NCI-H2029 treated with DMSO at 0.1 percent for 48 hours (cell line): ENCODE measurements at places on chromosomes 7 and 10.

DNA sequence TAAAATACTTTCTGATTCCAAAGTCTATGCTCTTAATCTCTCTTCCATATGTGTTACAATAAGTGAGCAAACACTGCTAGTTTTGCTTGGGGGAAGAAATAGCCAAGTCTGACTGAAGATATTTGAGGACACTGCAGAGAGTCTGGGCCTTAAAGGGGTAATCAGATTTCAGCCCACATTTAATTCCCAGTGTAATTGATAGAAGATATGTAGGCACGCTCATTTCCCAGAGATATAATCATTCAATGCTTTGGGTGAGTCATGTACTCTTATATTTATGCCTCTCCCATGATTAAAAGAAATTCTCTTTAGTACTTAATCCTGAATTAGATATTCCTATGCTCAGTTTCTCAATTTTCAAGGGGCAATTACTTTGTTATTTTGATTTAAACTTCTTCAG, 178.1 kb upstream of the POM121L12 start:
- DNase-seq = no peak

- no peak for DNase-seq
These were observed 131.0 kb upstream of the ZNF804B start for GRCh38 chr7:88628363-88629085.

DNA sequence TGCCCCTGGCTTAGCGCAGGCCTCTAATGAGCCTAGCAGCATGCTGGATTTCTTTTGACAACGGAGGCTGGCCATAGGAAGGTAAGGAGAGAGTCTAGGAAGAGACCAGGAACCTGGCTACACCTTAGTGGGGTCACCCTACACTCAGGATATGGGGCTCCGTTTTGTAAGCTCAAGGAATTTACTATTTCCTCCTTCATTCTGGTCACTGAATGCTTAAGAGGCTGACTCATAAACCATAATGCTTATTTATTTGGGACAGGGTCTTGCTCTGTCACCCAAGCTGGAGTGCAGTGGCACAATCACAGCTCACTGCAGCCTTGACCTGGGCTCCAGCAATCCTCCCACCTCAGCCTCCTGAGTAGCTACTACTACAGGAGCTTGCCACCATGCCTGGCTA, 38.4 kb downstream of the CARD11 start:
- no peak for DNase-seq

DNA sequence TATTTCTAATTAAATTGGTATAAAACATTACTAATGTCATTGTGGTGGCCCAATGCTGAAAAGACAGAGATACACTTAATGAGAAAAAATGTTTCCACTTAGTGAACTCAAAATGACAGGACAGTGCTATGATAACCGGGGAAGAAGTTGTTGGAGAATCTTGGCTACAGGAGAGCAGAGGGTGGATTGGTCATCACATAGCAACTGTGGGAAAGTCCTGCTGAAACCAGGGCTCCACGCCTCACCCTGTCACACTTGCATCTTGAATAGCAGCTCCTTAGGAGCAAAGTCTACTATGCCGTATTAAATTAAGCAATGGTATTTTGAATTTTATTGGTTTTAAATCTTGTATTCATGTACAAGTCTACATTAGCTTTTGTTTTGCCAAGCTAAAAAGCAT, 225.5 kb downstream of the KLF6 start:
- DNase-seq = no peak

- DNase-seq = no peak
These were observed 1098.5 kb upstream of the LRRTM3 start for GRCh38 chr10:65827359-65827758.

DNA sequence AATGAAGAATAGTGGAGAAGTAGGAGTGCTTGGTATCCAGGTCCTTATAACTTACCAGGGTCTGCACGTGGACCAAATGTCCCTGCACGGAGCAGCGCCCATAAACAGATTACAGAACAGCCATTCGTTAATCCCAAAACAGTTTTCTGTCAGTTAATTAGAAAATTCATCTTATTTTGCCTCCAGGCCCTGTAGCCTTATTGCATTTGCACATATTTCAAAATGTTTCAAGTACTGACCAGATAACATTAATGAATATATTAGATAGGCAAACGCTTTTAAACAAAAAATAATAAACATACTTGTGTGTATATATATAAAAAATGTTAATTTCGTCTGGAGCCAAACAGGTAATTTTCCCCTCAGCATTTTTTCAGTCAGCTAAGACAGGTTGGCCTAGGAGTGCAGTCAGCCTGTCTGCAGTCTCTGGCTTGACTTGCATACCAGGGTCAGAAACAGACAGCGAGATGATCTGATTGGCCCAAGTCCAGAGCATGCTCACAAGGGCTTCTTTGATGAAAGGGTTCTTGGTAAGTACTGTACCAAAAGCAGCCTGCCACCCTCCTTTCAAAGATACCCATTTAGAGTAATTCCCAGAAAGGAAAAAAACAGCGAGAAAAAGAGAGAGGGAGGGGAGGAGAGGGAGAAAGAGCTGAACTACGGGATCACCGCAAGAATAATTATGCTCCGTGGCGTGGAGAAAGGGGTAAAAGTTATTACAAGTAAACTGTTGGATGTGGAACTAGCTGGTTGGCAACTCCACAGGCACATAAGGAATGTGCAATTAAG, 194.4 kb upstream of the TCF7L2 start:
- no peak for DNase-seq

DNA sequence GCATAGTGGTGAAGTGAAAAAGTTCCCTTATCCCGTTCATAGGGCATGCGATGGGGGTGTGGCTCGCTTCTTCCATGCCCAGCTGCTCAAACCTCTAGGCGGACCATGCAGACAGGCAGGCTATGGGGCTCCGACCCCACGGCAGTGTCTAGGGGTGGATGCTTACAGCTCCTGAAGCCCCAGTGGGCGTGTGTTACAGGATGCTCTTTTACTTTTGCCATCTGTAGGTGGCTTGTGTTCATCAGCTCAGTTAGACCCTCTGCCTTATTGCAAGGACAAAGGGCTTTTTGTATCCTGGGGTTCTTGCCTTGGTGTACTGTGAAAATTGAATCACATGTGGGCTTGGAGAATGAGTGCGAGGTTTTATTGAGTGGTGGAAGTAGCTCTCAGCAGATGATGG, at the start of gene MYL10:
MYL10 (minus strand) TSS at position 126 of the 400 bp plus-strand sequence. CDS start 178 bp downstream, outside the sequence.
- DNase-seq = no peak

- no peak for DNase-seq
These were observed 77.5 kb downstream of the AFAP1L2 start for GRCh38 chr10:114326795-114327194.

DNA sequence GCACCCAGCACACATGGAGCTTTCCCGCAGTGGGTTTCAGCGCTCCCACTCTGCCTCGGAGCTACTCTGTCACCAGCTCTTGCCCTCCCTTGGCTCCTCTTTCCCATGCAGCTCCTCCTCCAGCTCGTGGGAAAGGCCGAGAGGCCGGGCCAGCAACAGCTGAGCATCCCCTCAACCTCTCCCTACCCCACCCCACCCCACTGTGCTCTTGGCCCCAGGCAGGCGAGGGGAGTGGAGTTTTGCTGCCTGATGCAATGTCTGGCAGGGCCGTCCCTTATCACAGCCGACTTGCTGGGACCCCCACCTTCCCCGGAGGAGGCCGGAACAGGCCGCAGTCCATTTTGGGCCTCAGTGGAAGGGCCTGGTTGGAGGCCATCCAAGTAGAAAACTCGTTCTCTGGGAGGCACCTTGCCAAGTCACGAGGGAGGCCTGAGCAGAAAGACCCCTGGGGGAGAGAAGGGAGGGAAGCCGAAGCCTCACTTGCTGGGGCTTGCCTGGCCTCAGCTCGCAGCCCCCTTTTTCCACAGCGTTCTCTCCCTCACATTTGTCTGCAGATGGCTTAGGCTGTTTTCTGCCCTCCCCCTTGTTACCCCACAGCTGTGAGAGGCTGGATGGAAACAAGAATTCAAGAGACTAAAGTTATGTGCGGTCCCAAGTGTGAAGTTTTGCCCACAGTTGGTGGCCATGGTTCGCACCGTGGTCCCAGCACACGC, 35.3 kb downstream of the CHST3 start:
- DNase-seq = no peak

DNA sequence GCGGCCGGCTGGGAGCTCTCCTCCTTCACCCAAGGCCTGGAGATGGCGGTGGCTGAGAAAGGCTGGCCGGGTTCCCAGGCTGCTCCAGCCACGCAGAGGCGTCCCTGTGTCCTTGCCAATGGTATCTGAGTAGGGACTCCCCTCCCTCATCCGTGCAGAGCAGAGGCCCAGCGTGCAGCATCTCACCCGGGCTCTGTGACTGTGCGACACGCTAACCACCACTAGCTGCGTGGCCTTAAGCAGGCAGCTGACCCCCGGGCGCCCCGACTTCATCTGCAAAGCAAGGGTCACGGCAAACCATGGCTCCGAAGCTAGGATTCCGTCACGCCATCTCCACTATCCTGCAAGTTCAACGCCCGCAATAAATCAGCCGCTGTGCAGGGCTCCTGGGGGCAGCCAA, 47.2 kb upstream of the TNRC18 start:
- no peak for DNase-seq

DNA sequence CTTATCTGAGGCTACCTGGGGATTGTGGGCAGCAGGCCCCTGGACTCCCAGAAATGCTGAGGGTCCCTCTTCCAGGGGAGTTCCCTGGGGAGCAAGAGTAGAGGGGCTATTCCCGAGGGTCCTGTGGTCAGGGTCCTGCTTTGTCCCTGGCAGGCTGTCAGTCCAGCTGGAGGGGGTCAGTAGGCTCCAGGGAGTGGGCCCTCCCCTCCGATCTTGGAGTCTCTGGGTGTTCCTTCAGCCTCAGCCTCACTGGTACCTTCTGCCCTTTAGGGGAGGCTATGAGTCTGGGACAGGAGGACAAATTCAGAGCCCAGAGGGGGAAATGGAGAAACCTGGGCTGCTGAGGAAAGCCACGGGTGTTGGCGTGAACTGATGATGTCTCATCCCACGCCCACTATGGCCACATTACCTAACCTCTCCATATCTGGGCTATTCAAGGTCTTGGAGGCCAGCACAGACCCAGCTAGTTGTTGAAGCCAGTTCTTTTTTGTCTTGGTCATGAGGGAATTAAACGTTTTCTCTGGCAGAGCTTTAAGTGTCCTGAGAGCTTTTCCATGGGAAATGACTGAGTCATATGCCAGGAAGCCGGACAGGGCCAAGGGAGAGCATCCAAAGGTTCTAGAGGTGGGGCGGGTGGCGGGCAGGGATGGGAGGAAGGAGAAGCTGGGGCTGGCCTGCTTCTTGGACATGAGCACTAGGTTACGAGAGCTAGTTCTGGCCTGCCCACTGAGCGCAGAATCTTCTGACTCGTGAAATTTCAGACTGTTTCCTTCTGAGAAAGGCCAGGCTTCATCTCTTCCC, 6.2 kb downstream of the CALHM2 start:
- DNase-seq = no peak

DNA sequence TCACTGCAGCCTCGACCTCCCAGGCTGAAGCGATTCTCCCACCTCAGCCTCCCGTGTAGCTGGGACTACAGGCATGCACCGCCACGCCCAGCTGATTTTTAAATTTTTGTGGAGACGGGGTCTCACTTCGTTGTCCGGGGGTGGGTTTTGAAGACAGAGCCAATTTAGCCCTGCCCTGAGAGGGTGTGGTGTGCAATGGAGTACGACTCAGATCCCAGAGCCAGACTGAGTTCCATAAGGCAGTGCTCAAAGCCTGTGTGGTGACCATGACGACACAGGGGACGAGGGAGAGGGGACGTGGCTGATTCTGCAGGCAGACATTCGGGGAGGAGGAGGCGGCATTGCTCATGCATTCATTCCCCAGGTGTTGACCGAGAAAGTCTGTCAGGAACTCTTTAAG, 72.1 kb downstream of the ZMIZ1 start:
- no peak for DNase-seq

GRCh38 chr10:69176823-69177222, 3.2 kb upstream of the SUPV3L1 start:
- no peak for DNase-seq

- no peak for DNase-seq
These were observed 14.5 kb downstream of the TUBGCP2 start for GRCh38 chr10:133294189-133294588.

GRCh38 chr7:41630741-41631140, 72.1 kb downstream of the INHBA start:
- no peak for DNase-seq

DNA sequence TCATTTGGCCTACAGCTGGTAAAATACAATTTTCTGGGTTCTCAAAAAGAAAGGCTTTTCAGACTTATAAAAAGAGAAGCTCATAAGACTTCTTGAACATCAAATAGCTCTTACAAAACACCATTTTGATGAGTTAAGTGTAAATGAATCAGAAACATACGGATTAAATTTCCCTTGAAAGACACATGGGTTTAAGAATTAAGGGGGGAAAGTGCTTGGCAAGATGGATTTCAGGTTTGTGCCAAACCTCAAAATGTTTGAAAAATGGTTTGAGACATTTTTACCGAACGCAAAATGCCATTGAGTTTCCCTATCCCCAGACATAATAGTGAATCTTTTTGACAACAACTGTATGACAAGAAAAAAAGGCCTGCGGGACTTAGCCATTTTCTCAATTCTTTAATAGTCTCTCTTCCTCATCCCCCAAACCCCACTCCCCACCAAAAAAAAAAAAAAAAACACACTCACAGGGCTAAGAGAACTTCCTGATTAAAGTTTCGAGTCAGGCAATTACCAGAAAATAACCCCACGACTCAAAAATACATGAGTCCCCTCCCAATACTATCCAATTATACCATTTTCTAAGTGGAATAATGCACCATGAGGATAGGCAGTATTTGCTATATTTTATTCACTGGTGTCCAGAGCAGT, 260.1 kb downstream of the TRIL start:
- DNase-seq = no peak
